ENCODE measurements at places on chromosomes 6 and 20.

GRCh38 chr6:150327117-150327774, 41.6 kb upstream of the IYD start:
- no peak for DNase-seq

- no peak for DNase-seq
These were observed 130.4 kb downstream of the PTPRK start for GRCh38 chr6:128389820-128390534.

DNA sequence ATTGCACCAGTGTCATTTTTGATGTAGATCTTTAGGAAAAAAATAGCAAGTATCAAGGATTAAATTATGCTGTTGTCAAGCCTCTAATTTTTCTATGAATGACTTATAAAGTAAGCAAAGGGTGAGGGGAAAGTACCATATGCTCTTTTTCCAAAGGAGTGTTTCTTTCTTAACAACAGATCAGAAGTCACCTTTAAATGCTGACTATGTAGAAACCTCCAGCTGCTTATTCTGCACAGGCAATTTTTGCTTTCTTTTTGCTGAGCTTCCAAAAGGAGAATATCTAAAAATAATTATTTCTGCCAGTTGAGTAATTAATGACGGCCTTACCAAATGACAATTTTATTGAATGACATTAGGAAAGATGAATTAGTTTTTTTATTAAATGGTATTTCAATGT, 390.6 kb upstream of the MANEA start:
- no peak for DNase-seq

DNA sequence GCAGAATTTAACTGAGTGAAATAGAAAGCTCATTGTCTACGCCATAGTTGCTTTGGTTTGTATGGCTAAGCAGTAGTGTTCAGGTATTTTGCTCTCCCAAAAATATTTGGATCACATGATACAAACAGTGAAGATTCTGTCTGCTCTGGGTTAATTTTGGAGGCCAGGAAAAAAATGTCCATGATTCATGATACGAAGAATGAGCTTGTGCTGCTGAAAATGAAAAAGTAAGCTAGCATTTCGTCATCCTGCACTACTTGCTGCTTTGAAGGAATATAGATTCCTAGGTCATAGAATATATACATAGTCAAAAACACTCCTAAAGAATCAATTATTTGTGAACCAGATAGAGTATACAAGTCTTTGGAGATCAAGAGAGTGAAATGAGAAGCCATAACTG, 8.3 kb downstream of the WRNIP1 start:
- DNase-seq: no peak

GRCh38 chr6:159234102-159234553, 64.9 kb downstream of the FNDC1 start:
- DNase-seq: no peak

- no peak for DNase-seq
These were observed 15.6 kb upstream of the EYA4 start for GRCh38 chr6:133225560-133225959.

Measured in stimulated activated naive CD4-positive, alpha-beta T cell (primary cell).